Pulmonary artery endothelial cell (primary cell): ENCODE measurements at places on chromosomes 12 and 14. TPM values are rescaled to one million over a fixed set of nuclear protein-coding genes. Genes with fewer than 3 reads are reported as not detected.
A peak's percentile ranks its signal among the peaks of the same experiment; 100 is the strongest.

The CLEC6A gene
- total RNA-seq = not detected in 2 replicates

The NRL gene
- total RNA-seq = 0.33 and 0.56 TPM in 2 replicates

The AQP2 gene
- not detected in 2 replicates for total RNA-seq

The GDF11 gene
- 3.6 and 5.1 TPM in 2 replicates for total RNA-seq

The SERPINA3 gene
- total RNA-seq = 0.63 and 1.5 TPM in 2 replicates

The GUCY2C gene
- not detected in 2 replicates for total RNA-seq

- no peak for DNase-seq
Observed at GRCh38 chr14:56770512-56770911, 39.8 kb downstream of the OTX2 start.

- peak; percentile 74 for DNase-seq
Observed at GRCh38 chr12:6613776-6614512, 6.8 kb upstream of the CHD4 start.

DNA sequence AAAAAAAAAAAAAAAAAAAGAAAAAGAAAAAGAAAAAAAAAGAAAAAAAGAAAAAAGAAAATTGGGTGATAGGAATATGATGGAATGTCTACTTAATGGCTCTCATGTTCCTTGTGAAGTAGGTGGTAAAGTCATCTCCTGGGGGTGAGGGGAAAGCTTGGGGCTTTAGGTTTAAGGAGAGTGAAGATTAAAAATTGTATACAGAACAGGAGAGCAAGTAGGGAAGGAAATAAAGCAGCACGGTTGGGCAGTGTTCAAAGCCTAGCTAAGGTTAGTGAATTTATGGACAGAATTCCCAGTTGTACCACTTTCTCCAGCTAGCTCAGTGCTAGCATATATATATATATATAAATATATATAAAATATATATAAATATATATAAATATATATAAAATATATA is 40.0 kb upstream of the SLC2A13 start:
- DNase-seq = no peak

DNA sequence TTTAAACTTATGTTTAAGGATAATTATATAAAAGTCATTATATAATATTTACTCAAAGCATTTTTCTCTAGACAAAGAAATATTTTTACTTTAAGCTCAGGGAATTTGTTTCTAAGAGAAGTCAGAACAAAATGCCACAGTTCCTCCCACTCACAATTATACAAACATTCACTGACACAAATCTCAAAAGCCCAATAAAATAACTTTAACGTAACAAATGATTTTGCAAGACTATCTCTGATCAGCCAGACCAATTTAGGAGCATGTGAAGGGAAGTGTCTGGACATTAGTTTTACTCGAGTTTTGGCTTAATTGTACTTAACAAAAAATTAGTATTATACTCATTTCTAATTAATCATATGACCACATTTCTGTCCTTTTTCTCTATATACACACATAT is 41.2 kb downstream of the COCH start:
- no peak for DNase-seq

DNA sequence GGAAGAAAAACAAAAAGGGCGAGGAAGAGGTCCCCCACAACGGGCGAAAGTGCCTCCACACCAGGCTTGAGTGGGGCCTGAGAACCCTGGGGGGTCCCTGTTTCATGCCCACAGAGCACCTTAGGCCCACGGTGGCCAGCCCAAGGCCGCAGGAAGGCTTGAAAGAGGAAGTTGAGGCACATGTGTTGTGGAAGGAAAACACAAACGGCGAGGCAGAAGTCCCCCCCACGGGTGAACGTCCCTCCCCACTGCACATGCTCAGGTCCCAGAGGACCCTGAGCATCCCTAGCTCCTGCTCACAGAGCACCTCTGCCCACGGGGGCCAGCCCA is 371.5 kb downstream of the ALG10 start:
- DNase-seq = no peak

GRCh38 chr12:93857991-93858447 is 180.8 kb downstream of the CRADD start:
- no peak for DNase-seq

DNA sequence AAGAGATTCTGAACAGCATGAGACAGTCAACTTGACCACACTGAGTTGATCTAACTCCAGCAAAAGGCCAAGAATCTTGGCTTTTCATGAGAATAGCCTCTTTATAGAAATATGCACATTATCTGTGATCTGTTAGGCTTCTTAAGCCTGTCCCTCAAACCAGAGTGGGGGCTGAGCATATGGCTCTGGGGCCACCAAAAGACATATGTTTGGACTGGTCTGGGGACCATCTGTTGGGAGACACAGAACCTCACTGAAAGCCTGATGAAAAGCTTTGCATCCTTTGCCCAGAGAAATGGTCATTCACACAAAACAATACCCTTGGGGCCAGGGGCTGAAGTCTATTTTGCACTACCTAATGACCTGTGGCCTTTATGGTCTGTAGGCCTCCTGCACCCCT is 165.3 kb upstream of the PRMT8 start:
- DNase-seq = no peak

DNA sequence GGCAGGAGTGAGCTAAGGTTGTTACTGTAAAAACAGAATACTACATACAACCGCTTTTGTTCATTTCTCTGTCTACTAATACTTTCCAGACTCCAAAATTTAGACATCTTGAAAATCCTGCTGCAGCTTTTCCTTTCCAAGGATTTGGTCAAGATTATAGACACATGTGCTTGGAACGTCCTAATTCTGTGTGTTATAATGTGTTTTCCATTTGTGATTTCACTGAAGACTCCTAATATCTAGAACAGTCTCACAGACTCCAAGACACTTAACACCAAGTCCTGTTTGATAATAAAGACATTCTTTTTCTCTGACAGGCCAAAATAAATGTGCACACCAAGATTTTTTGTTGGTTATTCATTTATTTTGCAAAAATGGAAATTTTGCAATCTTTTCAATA is 41.8 kb upstream of the TMTC2 start:
- no peak for DNase-seq

DNA sequence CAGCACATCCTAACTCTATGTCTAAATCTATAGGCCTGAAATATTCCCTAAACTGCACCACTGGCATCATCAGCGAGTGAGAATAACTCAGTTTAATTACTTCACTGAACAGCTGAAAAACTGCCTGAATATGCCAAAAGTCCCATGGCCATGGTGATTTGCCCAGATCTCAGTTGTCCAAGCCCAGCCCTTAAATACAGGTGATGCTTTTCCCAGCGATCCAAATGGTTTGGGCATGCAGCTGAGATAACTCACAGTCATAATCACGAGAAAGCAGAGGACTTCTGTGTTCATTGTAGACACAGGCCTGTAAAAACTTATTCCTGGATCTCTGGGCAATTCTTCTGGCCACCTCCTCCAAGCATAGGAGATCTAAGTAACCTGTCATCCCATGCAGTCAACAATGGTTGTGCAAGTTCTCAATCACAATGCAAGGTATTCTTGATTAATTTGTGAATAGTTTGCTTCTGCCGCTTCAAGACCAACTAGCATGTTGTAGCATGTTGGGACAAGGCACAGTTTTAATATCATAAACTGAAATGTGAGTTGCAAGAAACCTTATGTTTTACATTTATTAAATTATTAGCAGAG is 40.5 kb downstream of the DUSP6 start:
- no peak for DNase-seq

DNA sequence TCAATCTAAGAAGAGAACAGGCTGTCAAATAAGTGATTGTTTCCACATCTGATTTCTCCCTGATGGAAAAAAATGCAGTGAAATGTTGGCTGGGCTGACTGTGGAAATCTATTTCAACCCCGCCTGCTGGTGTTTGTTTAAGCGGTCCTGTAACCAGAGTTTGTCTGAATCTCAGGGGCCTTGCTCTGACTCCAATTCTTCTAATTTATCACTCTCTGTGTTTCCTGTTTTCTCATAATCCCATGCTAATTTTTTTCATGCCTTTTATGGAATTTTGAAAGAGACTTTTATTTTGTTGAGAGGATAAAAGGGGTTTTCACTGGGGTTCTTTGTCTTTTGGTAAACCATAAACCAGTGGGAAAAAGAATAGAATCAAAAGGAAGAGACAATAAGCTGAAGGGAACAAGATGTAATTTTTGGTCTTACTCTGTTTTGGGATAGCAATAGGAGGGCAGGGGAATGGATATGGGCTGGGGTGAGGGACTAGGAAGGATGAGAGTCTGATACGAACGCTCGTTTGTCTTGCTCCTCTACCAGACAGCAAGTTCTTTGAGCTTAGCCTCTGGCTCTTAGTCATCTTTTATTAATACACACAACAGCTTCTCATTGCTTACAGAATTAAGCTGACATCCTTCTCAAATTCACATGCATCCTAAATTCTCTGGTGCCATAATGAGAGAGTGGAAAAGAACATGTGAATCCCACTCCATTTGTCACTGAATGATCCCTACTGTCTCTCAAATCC is 8.0 kb upstream of the MGP start:
- DNase-seq = no peak

DNA sequence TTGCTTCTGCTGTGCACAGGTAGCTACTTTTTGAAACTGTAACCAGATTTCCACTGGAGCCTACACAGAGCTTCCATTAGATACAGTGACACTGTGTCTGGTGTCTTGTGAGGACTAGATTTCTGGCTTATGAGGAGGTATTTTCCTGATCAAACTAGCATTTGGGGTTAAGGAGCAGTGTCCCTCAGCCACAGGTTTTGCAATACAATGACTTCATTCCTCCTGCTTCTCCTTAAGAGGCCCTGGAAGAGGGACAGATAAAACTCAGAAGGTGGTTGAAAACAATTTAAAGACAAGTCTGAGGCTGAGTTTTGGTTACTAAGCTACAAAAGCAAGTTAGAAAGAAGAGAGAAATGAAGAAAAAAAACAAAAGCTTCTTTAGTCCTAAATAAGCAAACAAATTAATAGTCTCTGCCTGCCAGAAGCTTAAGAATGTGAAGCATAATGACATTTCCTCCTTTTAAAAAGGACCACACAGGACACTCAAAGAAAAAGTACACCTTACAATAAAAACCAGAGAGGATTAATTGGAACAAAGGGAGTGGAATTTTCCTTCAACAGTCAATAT is 53.0 kb downstream of the PKP2 start:
- no peak for DNase-seq

GRCh38 chr14:70943838-70944237 is 36.6 kb downstream of the PCNX1 start:
- no peak for DNase-seq

DNA sequence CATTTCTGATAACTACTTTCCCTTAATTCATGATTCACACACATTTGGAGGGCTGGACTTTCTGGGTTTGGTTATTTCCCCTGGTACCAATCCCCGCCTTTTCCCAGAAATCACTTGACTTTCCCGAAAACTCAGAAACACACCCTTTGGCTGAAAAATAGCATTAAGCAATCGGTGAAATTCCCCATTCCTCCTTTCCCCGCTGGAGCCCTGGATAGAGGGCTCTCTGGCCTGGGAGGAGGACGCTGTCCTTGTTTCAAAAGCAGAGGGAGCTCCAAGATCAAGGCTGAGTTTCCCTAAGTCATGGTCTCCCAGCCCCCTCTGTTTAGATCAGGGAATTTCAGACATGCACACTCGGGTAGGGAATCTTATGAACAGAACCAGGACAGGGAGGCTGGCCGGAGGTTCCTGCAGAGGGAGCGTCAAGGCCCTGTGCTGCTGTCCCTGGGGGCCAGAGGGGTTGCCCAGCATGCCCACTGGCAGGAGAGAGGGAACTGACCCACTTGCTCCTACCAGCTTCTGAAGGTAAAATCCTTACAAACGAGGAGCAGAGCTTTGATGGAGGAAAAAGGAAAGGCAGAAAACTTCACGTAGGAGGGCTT is at the start of gene C1S:
Gene C1S (plus strand): TSS at position 366 of the 602 bp plus-strand sequence. CDS start 1,195 bp downstream, outside the sequence.
- DNase-seq = peak; percentile 19

- DNase-seq = no peak
Observed at GRCh38 chr12:93922583-93923006, 225.8 kb upstream of the PLXNC1 start.

DNA sequence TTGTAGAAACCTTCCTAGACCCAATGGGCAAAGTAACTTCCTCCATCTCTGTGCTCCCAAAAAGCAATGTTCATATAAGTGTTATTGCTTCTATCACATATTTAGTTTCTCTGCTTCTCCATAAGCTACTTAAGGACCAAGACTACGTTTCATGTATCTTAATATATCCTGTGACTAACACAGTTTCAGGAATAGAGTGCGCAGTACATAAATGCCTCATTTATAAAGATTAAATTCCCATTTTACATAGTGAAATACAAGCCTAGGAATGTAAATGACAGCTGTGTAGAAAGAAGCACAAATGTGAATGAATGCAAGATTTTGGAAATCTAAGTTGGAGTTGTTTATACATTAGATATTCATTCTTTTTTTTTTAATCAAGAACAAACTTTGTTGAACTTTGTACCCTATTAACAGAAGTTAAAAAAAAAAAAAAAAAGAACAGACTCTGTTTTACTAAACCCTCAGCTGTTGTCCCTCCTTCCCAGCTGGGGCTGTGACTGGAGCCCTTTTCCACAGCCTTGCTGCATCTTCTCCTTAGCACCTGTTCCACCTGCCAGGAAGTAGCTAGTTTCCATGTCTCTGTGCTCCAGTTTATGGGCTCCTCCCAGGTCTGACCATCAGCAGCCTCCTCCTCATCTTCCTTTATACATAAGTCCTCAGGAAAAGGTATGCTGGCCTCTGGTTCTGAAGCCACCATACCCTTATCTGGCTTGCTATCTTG is 7.0 kb upstream of the METTL17 start:
- DNase-seq = no peak

GRCh38 chr14:63712123-63712522 is 15.7 kb downstream of the SGPP1 start:
- DNase-seq = no peak

GRCh38 chr14:55117803-55118441 is 11.1 kb upstream of the LGALS3 start:
- DNase-seq = no peak

- DNase-seq = no peak
Observed at GRCh38 chr12:25388183-25388582, 137.5 kb upstream of the KRAS start.

GRCh38 chr12:127723251-127723650 is 543.7 kb upstream of the TMEM132C start:
- no peak for DNase-seq

- DNase-seq = peak; percentile 60
Observed at GRCh38 chr12:116277467-116278278, at the start of gene MED13L. Gene MED13L, minus strand, starts transcription at chr12:116277693. Its CDS starts 562 bp downstream, at chr12:116277131.

DNA sequence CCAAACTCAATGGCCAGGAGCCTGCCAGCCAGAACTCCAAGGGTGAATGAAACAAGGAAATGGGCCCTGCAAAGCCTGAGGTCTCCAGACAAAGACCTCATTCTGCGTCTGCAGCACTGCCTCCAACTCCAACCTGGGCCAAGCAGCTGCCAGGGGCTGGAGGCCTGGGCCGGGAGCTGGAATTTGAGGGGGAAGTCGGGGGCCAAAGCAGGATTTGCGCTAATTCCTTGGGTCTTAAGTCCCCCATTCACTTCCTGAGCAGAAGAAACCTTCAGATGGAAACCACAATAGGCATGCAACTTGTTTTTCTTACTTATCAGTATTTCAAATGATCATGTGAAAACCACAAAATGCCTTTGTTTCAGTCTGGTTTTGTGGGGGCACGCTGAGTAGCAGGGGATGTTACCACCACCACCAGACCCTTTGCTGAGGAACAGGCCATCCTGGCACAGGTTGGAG is 23.0 kb upstream of the TC2N start:
- no peak for DNase-seq

DNA sequence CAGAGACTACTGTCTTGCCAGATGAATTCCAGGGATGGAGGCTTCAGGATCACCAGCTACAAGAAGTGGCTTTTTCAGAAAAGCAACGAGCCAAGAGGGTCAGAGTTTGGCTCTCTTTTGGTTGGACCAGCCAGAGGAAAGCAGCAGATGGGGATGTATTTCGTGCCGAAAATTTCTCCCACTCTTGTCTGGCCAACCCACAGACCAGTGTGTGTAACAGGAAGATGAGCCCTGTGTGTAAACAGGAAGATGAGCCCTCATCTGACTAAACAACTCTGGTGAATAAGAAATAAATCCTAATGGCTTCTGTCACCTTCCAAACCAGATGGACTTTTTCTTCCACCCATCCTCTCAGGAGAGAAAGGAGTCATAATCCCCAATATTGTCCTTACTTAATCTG is 13.1 kb downstream of the GPR68 start:
- no peak for DNase-seq
